ENCODE measurements at places on chromosomes 6 and 20.

DNA sequence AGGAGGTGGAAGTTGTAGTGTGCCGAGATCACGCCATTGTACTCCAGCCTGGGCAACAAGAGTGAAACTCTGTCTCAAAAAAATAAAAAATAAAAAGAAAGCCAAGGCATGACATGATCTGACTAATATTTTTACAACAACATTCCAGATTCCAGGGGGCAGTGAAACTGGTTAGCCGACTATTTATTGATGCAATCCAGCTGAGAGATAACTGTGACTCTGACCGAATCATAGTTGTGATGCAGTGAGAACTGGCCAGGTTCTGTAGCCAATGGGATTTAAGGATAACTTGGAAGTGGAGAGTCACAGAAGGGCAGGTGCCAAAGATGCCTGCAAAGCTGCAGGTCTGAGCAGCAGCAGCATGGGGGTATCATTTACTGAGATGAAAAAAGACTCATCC is 82.9 kb upstream of the TSHZ2 start:
- DNase-seq, result no peak

DNA sequence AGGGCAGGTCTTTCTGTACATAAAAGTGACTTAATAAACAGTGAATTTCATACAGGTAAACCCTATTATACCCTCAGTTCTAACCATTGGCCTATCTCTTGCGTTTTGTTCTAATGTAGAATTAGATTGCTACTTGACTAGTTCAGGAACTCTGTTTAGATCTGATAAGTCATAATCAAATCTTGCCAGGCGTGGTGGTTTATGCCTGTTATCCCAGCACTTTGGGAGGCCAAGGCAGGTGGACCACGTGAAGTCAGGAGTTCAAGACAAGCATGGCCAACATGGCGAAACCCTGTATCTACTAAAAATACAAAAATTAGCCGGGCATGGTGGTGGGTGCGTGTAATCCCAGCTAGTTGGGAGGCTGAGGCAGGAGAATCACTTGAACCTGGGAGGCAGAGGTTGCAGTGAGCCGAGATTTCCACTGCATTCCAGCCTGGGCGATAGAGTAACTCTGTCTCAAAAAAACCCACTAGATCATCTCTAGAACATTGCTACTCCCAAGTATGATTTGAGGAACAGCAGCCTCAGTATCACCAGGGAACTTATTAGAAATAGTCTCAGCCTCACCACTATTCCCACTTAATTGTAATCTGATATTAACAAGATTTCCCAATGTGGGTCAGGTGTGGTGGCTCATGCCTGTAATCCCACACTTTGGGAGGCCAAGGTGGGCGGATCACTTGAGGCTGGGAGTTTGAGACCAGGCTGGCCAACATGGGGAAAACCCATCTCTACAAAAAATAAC is 12.2 kb downstream of the GTPBP2 start:
- no peak for DNase-seq

DNA sequence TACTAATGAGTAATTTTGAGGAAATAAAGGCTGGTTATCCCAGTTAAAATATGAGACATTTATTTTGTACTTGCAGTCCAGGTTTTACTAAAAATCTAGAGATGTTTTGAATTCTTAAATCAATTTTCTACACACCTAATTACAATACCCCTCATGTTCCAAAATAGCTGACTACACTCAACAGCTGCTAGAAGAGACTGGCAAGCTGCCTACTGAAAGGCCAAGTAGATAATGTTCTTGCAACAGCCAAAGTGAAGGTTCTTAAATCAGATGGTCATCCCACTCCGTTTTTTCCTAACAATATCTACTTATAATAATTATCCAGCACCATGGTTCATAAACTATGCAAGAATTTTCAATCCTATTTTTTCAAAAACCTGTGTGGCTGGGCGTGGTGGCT is 69.0 kb downstream of the DTNBP1 start:
- peak; percentile 11 for DNase-seq

- DNase-seq, result peak; percentile 24
These were observed 25.7 kb downstream of the FKBP5 start for GRCh38 chr6:35662999-35663398.

DNA sequence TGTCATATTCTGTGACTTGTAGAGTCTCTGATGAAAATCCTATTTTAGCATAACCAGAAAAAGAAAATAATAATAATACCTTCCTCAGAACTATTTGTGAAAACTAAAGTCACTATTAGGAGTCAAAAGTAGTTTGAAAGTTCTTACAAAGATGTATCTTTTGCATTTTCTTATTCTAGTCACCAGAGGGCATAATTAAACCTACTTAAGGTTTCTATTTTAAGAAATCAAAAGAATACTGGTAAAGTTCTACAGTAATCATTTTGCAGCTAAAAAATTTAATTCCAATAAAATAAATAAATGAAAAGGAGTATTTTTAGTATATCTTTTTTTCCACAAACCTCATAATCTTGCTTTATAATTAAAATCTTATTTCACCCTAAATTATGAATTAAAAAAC is 28.0 kb upstream of the MCM9 start:
- no peak for DNase-seq

DNA sequence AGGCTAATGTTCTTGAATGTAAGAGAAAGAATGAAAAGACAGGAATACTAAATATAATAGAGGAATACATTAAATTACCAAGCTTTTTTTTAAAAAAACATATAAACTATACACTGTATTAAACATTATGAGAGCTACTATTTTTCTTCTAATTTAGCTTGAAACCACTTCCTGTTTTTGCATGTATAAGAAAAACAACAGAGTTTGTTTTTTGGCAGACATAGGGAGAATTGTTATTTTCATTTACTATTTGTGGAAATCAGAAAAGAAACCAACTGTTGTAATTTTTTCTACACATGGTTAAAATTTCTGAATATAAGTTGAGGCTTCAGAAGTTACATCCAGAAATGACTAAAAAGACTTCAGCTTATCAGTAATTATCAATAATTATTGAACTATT is 991.8 kb upstream of the GJE1 start:
- DNase-seq, result no peak

All from globus pallidus (tissue), 1 donor.